NCI-H510A (cell line): ENCODE measurements at places on chromosomes 5 and 9.

DNA sequence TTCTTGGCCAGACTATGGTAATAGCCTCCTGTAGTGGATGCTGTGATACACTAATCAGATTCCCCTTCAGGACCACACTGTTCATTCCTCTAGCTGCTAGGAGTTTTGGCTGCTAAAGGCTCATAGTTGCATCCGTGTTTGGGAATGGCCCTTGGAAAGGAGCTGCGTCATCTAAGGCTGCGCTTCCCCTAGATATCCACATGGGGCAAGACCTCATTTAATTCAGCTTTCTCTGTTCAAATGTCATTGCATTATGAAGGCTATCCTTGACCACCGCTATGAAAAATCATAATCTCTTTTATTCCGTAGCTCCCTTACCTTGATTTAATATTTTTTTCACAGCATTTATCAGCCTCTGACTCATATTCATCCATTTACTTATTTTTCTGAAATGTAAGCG, 258.3 kb upstream of the NR4A3 start:
- no peak for DNase-seq

GRCh38 chr9:35745569-35745968, 3.5 kb downstream of the GBA2 start:
- DNase-seq: no peak

- DNase-seq: peak; percentile 40
These were observed 732 bp downstream of the MARCHF11 start for GRCh38 chr5:16178745-16179372.

- DNase-seq: no peak
These were observed 1.6 kb upstream of the DBN1 start for GRCh38 chr5:177474846-177475562.

DNA sequence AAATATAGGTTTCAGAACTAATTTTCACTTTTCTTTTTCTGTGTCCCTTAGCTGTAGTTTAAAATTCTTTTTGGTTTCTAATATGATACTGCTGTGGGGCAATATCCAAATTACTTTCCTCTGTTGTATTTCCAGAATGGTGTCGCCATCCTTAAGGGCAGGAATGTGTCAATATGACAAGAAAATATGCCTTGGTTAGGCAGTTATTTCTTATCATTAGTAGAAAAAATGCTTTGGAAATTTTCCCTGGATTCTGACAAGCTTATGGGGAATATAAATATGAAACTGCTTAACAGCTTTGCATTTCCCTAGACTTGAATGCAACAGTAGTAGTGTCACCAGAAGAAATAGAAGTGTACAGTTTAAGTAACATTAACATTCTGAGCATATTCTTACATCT, 29.4 kb downstream of the ANKRD34B start:
- DNase-seq: no peak

GRCh38 chr9:117677572-117677971, 26.6 kb upstream of the TLR4 start:
- DNase-seq: no peak

DNA sequence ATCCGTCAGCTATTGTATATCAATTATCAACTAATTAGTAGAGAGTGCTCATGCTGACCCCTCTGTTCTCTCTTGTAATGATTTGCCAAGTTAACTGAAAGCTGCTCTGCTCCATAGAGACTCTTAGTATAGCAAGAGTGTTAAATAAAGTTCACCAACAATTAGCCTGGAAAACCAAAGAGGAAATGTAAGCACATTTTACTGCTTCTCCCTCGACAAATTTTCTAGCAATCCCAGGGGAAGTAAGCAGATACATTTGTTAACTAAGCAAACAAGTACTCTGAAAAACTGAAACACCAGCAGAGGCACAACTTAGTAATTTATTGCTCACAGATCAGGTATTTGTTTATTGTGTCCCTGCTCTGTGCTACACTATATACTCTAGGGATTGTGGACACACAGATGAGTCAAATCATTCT, 162.2 kb downstream of the GLIS3 start:
- no peak for DNase-seq

- DNase-seq: no peak
These were observed 71.3 kb upstream of the OTULINL start for GRCh38 chr5:14510156-14510734.

DNA sequence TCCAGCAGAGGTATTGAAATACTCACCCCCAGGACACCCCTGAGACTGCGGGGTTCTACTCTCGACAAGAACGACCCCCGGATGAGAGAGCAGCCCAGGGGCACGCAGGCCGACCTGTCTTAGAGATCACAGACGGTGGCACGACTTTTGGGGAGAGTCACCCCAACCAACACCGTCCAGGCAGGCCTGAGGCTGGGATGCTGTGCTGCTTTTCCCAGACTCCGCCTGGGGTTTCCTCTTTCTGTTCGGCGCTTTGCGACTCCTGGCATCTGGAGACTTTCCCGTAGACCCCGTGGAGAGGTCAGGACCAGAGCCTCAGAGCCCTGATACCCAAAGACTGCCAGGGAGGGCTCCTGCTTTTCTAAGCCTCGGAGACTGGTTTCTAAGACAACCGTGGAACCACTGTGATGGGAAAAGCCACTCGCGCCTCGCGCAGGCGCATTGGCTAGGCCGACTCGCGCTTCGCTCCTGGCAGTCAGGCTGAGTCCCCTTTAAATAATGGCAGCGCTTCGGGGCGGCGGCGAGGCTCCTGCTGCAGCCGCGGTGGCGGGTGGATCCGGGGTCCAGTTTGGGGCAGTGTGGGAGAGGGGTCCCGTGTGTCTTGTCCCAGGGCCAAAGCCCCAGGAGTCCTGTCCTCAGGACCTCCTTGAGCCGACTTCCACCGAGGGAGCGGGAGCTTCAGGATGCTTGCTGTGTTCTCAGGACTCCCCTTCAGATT, 484.0 kb downstream of the SPATA31A7 start:
- no peak for DNase-seq

DNA sequence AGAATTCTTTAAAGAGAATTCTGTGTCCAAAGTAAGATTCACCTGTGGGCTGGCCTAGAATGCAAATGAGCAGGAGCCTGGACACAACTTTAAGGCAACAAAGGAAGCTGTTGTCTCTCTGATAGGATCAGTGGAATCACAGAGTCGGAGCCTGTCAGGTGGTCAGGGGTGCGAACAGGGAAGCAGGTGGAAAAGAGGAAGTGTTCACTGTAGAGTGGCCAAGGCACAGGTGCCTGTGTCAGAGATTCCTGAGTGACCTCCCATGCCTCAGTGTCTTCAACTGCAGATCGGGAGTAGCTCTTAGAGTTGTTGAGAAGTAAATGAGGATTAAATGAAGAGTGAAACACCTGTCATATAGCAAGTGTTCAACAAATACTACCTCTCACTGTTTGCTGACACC, 48.8 kb downstream of the ZNF366 start:
- no peak for DNase-seq

DNA sequence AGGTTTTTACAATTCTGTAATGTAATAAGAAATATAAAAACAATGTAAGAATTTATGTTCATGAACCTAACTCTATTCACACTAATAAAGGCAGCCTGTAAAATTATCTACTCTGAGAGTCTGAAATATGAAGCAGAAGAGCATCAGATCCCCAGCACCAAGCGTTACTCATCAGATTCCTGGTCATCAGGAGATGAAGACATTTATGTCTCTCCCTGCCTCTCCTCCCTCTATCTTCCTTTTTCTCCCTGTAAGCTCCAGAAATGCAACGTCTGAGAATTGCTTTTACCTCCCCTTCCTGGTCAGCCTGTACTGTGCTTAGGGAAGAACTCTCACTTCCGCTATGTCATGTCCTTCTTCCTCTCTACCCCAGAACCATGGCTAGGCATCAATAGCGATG, 114.4 kb upstream of the SLIT3 start:
- no peak for DNase-seq

GRCh38 chr5:176447591-176447977, 601 bp upstream of the FAF2 start:
- DNase-seq: no peak

GRCh38 chr5:56202483-56202882, 30.6 kb downstream of the ANKRD55 start:
- no peak for DNase-seq

DNA sequence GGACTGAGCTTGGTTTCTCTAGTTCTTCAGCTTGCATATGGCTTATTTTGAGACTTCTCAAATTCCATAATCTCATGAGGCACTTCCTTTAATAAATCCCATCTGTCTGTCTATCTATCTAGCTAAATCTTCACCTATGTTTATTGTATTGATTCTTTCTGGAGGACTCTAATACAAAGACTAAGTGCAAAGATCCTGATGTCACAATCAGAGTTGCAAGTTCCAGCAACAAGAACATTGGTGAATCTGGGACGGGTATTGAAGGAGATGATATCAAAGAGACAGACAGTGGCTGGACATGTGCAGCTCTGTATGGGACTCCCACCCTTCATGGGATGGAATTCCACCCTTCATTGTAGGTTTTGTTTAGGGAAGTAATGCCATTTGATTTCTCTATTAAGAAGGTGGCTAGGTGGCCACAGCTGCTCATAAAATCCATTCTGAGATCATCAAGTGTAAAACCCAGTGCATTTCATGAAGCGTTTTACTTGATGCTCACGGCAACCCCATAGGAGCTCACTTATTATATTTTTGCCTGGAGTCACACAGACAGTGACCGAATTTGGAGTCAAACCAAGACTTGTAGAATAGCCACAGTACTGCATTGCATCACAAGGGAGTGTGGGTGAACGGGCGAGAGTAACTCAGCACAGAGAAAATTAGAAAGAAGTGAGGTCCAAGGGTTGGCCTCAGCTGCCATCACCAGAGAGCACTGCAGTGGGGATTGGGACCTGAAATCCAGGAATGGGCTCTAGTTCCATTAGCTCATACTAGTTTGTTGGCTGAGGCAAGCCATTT, 24.9 kb downstream of the TAS2R1 start:
- no peak for DNase-seq

DNA sequence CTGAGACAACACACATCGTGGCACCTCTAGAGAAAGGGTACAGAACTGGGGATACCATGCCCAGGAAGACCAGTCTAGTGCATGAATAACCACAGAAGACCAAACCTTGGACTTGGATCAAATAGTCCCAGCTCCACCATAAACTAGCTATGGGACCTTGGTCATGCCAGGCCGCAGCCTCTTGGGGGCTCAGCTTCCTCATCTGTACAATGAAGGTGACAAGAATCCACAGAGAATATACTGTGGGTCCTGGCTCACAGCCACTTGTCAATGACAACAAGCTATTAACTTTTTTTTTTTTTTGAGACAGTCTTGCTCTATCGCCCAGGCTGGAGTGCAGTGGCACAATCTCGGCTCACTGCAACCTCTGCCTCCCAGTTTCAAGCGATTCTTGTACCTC, 3.9 kb downstream of the KYAT1 start:
- DNase-seq: no peak

GRCh38 chr5:103744159-103744558, 181.6 kb upstream of the NUDT12 start:
- DNase-seq: no peak

DNA sequence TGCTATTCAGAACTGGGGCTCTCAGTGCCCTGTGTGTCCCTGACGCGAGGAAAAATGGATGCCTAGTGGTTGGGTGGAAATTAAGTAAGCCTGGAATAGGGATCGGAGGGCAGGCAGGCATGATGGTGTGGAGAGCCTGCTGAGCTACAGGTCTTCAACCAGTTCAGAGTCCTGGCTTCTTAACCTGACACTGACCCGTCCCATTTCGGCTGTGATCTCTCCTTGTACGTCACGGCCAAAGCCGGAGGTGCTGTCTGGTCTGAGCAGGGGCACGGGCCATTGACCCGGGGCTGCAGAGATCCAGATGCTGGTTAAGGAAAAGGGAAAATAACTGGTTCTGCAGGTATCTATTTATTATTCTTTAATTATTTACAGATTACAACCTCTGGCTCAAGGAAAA, 27.9 kb downstream of the RHOBTB3 start:
- DNase-seq: no peak

DNA sequence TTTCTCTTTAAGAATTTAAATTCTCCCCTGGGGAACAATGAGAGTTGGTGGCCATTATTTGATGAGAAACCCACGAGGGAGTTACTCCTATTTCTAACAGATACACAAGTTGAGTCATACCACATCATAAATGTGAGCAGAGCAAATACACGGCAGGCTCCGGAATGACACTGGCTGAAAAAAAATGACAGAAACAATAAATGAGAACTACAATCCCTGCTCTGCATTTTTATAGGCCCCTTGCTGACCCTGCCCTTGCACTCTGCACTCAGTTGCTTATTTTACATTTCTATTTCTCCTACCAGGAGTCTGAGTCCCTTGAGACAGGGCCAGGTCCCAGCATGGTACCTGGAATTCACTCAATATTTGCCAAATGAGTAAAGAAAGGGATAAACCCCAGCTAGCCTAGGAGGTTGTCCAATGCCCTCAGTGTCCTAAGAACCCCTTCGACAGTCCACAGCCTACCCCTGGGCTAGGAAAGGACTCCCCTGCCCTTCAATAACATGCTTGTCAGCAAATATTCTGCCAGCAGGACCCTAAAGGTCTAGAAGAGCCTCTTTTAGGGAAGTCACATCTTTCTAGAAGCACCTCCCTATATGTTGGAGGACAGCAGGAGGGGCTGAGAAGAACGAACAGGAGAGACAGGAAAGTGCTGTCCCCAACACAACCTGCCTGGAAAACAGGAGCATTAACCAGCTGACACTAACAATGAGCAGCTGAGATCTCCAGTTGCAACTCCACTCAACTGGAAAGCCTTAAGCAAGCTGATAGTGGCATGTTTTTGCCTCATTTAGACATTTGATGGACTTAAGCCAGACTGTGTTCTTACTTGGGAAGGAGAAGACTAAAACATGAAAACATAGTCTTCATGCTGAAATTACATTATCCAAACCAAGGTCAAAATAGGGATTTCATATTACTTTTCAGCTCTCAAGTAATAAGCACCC, 191.2 kb downstream of the ACTL7B start:
- no peak for DNase-seq

DNA sequence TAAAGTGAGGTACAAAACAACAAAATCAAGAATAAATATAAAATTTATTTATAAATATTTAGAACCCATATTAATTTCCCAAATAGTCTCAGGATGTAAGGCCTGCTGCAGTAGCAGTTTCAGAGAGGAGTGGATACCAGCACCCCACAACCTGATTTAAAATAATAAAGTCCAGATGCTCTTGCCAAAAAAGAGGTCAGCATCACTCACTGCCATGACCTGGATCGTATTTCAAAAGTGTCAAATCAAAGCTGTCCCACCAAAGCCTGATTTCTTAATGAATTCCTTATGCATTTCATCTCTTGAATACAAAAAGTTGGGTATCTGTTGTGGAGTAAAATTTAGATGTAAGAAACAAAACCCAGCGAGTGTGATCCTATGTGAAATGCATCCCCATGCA, 58.0 kb upstream of the ROR2 start:
- no peak for DNase-seq

DNA sequence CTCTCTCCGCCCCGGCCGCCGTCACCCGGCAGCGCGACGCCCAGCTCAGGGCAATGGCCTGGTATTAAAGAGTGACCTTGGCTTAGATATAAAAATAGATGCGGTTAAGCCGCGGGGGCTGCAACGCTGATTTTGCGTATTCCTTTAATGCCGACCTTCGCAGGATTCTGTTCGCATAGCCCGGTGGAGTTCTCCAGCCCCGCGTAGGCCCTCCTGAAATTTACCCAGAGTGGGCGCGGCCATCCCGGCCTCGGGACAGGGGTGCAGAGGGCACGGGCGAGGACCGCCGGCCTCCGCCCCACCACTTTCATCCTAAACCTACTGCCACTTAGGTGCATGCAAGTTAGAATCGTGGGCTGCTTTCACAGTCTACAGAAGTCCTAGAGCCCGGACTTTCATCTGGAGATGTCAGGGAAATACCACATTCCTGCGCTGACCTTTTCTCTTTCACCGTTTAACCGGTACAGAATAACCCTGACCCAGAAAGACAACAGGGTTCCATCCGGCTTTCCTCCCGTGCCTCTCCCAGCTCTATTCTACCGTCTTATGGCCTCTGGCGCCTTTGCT, 492 bp upstream of the FAM169A start:
- no peak for DNase-seq
